ENCODE measurements at places on chromosomes 5 and 9.

- DNase-seq = no peak
Measured at GRCh38 chr5:41252036-41252435, 38.7 kb upstream of the C6 start.

GRCh38 chr9:105257809-105258208 lies 13.4 kb downstream of the SLC44A1 start:
- no peak for DNase-seq

DNA sequence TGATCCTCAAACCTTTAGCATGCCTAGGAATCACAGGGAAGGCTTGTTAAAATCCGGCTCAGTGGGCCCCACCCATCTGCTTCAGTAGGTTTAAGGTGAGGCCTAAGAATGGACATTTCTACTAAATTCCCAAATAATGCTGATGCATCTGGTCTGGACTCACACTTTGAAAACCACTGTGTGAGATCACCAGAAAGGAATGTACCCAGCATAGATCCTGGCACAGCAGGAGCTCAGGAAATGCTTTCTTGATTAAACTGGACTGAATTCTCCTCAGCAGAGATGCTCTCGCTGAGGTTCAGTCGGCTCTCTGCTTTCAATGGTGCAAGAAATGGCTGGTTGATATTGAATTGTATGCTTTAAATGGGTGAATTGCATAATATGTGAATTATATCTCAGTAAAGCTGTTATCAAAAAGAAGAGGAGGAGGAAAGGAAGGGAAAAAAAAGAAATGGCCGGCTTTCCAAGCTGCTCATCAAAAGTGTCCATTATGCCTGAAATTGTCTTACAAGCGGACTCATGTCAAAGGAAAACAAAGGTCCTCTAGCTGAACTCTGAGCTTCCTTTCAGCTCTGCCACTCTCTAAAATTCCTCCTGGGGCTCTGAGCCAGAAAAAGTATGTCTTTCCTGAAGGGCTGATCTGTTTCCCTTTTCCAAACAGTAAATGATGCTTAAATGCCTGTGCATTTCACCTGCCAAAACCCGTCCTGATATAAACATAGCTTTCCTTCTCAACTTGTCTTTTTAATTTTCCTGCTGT lies 77.6 kb upstream of the SAP30L start:
- DNase-seq = no peak

GRCh38 chr5:96337048-96337781 lies 95.8 kb downstream of the PCSK1 start:
- DNase-seq = no peak

GRCh38 chr5:85069659-85070640 lies 685.3 kb upstream of the EDIL3 start:
- no peak for DNase-seq

DNA sequence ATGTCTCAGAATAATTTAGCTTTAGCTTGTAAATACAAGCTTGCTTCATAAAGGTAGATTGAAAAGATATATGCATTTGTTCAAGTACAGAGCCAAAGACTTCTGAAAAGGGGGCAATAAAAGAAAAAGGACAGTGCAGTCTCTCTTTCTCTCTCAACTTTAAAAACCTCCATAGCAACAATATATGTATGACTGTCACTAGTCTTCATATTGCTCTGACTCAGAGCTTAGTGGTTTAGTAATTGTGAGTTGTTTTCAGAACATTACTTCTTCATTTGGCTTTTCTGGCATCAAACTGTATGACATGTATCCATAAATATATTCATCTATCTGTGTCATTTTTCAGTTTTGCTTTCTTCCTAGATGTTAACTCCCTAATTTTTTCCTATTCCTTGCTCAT lies 194.6 kb upstream of the KIF2A start:
- no peak for DNase-seq

DNA sequence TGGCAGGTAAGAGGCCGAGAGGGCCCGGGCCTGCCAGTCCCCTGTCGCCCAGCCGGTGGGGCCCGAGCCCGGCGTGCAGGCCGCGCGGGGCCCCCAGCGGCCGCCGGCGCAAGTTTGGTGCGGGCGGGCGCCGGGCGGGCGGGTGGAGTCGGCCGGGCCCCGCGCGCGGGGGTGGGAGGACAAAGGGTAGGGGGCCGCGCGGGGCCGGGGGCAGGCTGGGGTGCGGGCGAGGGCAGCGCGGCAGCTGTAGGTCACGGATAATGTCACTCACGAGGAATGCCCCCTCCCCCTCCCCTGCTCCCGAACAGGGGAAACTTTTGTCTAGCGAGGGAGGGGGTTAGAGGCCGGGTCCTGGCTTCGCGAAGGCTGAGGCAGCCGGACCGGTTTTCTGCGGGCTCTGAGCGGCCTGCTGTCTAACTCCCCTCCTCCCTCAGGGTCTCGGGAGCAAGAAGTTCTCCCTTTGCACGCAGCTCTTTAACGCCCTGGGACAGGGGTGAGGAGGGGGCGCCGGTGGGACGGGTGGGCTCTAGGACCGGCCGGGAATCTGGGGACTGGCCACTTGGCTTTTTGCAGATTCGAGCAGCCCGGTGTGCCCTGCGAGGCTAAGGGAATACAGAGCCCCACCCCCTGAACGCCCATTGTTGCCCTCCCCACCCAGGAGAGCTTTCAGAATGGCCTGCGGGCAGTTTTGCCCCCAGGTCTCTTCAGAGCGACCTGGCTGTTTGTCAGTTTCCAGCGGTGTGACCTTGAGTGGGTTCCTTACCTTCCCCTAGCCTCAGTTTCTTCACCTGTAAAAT lies 21.3 kb upstream of the NDST1 start:
- DNase-seq = no peak

DNA sequence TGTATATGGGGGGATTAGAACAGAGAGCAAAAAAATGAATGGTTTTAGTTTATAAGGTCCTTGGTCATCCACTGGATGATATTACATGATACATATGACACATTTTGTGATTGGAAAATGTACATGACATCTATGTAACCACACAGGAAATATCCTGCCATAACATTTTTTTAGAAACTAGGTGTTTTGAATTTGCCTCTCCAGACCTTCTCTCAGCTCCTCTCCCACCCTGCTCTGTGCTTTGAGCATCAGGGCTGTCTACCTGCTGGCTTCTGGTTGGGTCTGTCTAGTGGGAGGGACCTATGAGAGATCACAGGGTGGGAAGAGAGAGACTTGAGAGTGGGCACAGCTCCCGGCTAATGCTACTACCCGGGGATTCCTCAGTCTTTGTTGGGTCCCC lies 24.4 kb downstream of the AKNA start:
- no peak for DNase-seq

- no peak for DNase-seq
Measured at GRCh38 chr5:96835791-96836191, 28.0 kb upstream of the ERAP1 start.

- no peak for DNase-seq
Measured at GRCh38 chr9:14441976-14442651, 128.2 kb upstream of the NFIB start.

GRCh38 chr5:175214152-175214551 lies 229.8 kb downstream of the DRD1 start:
- no peak for DNase-seq

DNA sequence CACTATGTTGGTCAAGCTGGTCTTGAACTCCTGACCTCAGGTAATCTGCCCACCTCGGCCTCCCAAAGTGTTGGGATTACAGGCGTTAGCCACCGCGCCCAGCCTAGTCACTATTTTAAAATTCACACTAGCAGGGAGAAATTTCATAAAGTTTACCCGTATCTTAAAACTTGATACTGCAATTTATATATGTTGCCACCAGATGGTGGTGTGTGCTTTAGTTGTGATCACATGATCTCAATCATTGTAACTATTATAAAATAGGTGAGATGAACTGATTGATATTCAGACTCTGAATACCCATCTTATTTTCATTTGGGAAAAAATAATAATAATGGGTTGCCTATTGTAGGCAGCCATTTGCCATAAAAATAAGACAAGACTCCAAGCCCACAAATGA lies 1330.4 kb upstream of the WWC1 start:
- DNase-seq = no peak

DNA sequence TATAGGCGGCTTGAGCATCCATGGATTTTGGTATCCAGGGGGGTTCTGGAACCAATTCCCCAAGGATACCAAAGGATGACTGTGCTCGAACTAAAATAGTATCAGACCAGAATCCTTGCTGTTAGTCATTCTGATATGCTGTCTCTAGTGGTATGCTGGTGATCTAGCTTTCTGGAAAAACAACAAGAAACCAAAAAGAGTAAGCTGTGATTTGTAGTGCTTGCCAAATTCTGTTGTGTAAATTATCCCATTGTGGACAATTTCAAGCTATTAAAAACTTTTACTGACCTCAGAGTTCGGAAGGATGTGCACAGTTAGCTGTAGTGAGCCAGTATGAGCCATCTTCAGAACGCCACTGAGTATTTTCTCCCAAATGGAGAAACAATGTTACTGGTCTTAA lies 99.0 kb upstream of the FBN2 start:
- DNase-seq = no peak

GRCh38 chr5:17679597-17680203 lies 45.4 kb downstream of the TAF11L14 start:
- no peak for DNase-seq

DNA sequence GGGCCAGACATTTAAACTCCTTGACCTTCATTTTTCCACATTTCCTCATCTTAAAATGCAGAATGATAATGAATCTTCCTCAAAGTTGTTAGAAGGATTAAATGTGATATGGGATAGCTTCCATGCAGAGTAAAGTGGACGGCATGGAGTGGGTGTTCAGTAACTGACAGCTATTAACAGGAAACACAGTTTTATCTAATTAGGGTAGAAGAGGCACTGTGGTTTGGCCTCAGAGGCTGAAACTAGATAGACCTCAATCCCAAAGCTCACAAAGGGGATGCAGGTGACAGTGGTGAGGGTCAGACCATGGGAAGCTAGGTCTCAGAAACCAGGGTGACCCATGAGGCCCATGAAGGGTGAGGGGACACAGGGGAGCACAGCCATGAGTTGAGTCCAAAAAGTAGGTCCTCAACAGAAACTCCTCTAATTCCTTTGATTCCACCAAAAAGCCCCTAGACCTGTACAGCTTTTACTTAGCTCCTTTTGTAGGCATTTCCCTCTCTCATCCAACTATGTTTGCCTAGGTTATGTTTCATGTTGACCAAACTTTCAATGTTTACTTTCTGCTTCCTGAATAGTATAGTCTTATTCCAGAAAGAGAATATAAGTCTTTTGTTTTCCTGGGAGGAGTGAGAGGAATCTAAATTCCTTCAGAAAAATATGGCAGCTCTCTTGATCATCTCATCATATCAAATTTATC lies 27.9 kb upstream of the GLDC start:
- DNase-seq = no peak

- DNase-seq = no peak
Measured at GRCh38 chr5:54171645-54172384, 138.6 kb downstream of the ARL15 start.

DNA sequence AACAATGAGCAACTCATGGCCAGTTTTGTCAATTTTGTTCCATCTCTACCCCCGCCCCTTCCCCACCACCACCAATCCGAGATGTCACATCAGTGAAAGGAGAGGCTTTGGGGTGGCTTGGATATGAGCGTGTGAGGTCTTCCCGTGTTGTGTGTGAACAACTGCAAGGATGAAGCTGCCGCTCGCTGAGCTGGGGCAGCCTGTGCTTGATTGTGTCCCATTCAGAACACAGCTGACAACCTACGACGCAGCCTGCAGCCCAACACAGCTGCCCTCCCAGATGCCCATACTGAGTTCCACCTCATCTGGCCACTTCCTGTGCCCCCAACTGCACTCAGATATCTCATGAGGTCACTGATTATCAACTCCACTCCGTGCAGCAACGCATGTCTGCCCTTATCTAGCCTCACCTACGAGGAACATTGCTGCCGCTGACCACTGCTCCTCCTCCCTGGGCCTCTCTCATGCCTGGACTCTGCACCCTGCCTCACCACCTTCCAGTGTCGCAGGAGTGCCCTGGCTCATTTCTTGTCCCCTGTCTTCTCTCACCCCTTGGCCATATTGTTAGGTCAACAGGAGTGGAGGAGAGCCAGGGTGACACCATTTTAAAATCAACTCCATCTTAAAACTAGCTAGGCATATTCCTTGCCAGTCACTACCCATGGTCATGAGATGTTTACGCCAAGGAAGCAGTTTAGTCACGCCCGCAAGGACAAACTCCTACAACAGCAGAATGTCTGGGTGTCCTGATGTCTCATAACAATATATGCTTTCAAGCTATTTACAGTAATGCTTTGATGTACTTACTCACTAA lies 7.3 kb upstream of the IL4 start:
- no peak for DNase-seq

DNA sequence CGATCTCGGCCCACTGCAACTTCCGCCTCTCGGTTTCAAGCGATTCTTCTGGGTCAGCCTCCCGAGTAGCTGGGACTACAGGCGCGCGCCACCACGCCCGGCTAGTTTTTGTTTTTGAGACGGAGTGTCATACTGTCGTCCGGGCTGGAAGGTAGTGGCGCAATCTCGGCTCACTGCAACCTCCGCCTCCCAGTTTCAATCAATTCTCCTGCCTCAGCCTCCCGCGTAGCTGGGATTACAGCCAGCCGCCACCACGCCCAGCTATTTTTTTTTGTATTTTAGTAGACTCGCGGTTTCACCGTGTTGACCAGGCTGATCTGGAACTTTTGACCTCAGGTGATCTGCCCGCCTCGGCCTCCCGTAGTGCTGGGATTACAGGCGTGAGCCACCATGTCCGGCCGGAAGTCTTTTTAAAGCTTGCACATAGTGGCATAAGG lies 1.2 kb downstream of the SMC5 start:
- no peak for DNase-seq

GRCh38 chr5:9462109-9462508 lies 83.8 kb downstream of the SEMA5A start:
- no peak for DNase-seq

DNA sequence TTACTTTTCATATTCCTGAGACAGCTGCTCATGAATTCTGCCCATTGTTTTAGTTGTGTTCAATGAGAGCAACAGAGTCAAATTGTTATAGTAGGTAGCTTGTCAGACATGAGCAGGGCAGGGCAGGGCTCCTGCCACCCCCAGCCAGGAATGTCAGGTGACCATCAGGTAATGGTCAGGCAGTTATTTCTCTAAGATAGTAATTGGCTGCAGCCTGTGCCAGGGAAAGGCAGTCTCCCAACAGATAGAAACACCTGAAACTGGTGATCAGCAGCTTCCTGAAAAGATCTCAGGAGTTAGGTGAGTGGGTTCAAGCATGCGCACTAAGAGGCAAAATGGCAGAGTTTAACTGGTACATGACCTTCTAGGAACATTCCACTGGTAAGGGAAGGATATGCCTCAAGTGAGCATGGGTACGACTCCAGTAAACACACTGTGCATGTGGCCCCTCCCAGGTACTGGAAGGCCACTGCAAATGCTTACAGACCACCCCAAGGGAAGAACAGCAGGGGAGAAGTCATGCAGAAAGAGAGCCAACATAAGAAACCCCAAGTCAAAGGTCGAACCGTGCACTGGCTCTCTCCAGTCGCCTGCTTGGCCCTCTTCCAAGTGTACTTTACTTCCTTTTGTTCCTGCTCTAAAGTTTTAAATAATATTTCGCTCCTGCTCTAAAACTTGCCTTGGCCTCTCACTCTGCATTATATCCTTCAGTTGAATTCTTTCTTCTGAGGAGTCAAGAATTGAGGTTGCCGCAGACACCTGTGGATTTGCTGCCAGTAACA lies 25.1 kb downstream of the CARTPT start:
- no peak for DNase-seq

- DNase-seq = peak; percentile 71
Measured at GRCh38 chr9:37197158-37198038, 77.0 kb downstream of the ZCCHC7 start.

GRCh38 chr9:1647776-1648175 lies 367.4 kb upstream of the SMARCA2 start:
- DNase-seq = no peak

- no peak for DNase-seq
Measured at GRCh38 chr5:177439518-177440053, 7.0 kb upstream of the PRR7 start.

GRCh38 chr5:133847886-133848285 lies 120.5 kb downstream of the C5orf15 start:
- no peak for DNase-seq

- no peak for DNase-seq
Measured at GRCh38 chr9:129068990-129069861, 11.7 kb upstream of the DOLPP1 start.

Measured in NCI-H524 treated with DMSO at 0.1 percent for 48 hours (cell line).